Neural progenitor cell (in vitro differentiated cells): ENCODE measurements at places on chromosomes 5 and 9.

- DNase-seq: no peak
- H3K36me3 ChIP-seq: no peaks in the 10 kb centered on the region
Observed at GRCh38 chr9:78358329-78359051, 61.6 kb downstream of the PSAT1 start.

DNA sequence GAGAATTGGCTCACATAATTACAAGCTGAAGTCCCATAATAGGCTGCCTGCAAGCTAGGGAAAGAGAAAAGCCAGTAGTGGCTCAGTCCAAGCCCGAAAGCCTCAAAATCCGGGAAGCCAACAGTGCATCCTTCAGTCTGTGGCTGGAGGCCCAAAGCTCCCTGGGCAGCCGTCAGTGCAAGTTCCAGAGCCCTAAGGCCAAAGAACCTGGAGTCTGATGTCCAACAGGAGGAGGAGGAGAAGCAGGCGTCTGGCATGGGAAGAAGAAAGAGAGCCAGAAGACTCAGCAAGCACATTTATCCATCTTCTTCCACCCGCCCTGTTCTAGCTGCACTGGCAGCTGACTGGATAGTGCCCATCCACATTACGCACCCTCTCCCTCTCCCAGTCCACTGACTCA, 213.4 kb downstream of the GAS1 start:
- H3K4me3 ChIP-seq: no peak overlapping the region
- H3K27me3 ChIP-seq: no peaks in the 10 kb centered on the region
- no peak for DNase-seq
- no peaks in the 10 kb centered on the region for H3K36me3 ChIP-seq
- H3K27ac ChIP-seq: no peak overlapping the region
- no peaks in the 10 kb centered on the region for H3K4me1 ChIP-seq

- no peak overlapping the region for H3K4me3 ChIP-seq
- H3K36me3 ChIP-seq: no peaks in the 10 kb centered on the region
- H3K27me3 ChIP-seq: no peaks in the 10 kb centered on the region
- H3K27ac ChIP-seq: no peak overlapping the region
- no peak for DNase-seq
Observed at GRCh38 chr9:104844710-104845109, 80.8 kb downstream of the NIPSNAP3B start.

GRCh38 chr5:77898385-77898784, 122.2 kb upstream of the TBCA start:
- H3K36me3 ChIP-seq: no peaks in the 10 kb centered on the region
- H3K4me1 ChIP-seq: no peaks in the 10 kb centered on the region
- no peak overlapping the region for H3K27ac ChIP-seq
- H3K27me3 ChIP-seq: no peaks in the 10 kb centered on the region

- peaks cover 5% of the 10 kb centered on the region for H3K4me1 ChIP-seq
- DNase-seq: peak; percentile 82
- H3K27ac ChIP-seq: no peak within 1 kb of the TSS
- no peaks in the 10 kb centered on the region for H3K36me3 ChIP-seq
Observed at GRCh38 chr9:2621722-2622460, at the start of gene VLDLR. Gene VLDLR (plus strand): TSS chr9:2621787. CDS start chr9:2622190, 403 bp downstream.

DNA sequence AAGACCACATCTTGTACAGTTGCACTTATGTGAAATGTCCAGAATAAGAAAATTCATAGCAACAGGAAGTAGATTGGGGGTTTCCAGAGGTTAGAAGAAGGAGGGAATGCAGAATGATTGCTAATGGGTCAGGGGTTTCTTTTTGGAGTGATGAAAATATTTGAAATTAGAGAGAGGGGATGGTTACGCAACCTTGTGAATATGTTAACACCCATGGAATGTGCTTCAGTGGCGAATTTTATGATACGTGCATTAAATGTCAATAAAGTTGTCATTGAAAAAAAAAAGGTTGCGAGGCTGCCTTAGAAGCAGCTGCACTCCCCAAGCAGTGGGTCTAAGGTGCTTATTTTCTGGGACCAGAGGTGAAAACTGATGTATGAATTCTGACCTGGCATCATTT, 64.4 kb upstream of the SUB1 start:
- no peaks in the 10 kb centered on the region for H3K36me3 ChIP-seq
- DNase-seq: no peak
- H3K4me3 ChIP-seq: no peak overlapping the region
- H3K27me3 ChIP-seq: no peaks in the 10 kb centered on the region

DNA sequence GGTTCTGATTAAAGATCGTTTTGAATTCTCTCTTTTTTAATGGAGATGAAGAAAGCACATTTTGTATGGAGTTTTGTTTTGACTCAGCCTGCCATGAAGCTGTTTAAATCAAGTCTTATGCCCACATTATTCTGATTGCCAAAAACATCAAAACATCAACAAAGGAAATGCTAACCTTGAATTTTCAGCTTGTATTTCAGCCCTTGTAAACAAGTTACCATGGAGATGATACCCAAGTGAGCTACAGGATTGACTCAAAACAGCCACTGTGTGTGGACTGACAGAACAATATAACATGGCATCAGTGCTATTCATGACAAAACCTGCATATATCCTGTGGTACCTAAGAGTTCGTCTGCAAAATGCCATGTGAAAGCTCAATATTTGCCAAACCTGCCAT, 1581.0 kb downstream of the MAT2B start:
- H3K36me3 ChIP-seq: no peaks in the 10 kb centered on the region
- H3K27me3 ChIP-seq: no peaks in the 10 kb centered on the region
- no peak overlapping the region for H3K4me3 ChIP-seq
- peaks cover 17% of the 10 kb centered on the region for H3K4me1 ChIP-seq

GRCh38 chr9:74771672-74772071, 116.0 kb downstream of the TRPM6 start:
- H3K4me1 ChIP-seq: no peaks in the 10 kb centered on the region
- no peak overlapping the region for H3K4me3 ChIP-seq
- H3K27ac ChIP-seq: no peak overlapping the region
- H3K36me3 ChIP-seq: no peaks in the 10 kb centered on the region

- H3K27ac ChIP-seq: no peak overlapping the region
- no peak overlapping the region for H3K4me3 ChIP-seq
- H3K27me3 ChIP-seq: no peaks in the 10 kb centered on the region
- no peak for DNase-seq
Observed at GRCh38 chr9:72444435-72444834, 77.0 kb upstream of the TMC1 start.

- no peak for DNase-seq
- H3K36me3 ChIP-seq: no peaks in the 10 kb centered on the region
- H3K4me1 ChIP-seq: no peaks in the 10 kb centered on the region
- H3K27ac ChIP-seq: no peak overlapping the region
Observed at GRCh38 chr5:57816108-57816507, 333.5 kb upstream of the ACTBL2 start.

GRCh38 chr5:82984786-82985735, 92.1 kb downstream of the TMEM167A start:
- peaks cover 15% of the 10 kb centered on the region for H3K4me1 ChIP-seq
- no peak for DNase-seq
- H3K27ac ChIP-seq: no peak overlapping the region
- no peak overlapping the region for H3K4me3 ChIP-seq
- no peaks in the 10 kb centered on the region for H3K27me3 ChIP-seq

DNA sequence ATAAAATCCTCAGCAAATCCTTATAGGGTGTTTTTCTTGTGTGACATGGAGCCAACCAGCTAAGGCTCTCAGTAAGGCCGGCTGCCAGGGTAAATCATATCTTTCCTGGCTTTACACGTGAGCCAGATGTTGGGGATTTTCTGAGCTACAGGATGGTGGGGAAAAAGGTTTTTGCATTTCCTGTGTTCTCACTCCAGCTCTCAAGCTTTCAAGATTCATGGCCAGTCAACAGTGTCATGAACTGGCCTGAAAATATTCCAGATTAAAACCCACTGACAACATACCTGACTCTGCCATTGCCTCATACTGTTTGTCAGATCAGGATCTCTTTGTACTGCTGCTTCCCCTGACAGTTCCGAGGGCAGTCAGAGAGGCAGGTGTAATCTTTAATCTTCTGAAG, 306.9 kb downstream of the GLIS3 start:
- H3K27ac ChIP-seq: peak overlapping the region; percentile 48
- peaks cover 29% of the 10 kb centered on the region for H3K4me1 ChIP-seq
- H3K4me3 ChIP-seq: no peak overlapping the region
- H3K27me3 ChIP-seq: no peaks in the 10 kb centered on the region
- peaks cover 16% of the 10 kb centered on the region for H3K36me3 ChIP-seq
- DNase-seq: no peak

GRCh38 chr5:61754792-61755191, 422.7 kb downstream of the ZSWIM6 start:
- H3K27ac ChIP-seq: no peak overlapping the region
- no peaks in the 10 kb centered on the region for H3K27me3 ChIP-seq
- no peak overlapping the region for H3K4me3 ChIP-seq
- no peak for DNase-seq
- no peaks in the 10 kb centered on the region for H3K4me1 ChIP-seq

DNA sequence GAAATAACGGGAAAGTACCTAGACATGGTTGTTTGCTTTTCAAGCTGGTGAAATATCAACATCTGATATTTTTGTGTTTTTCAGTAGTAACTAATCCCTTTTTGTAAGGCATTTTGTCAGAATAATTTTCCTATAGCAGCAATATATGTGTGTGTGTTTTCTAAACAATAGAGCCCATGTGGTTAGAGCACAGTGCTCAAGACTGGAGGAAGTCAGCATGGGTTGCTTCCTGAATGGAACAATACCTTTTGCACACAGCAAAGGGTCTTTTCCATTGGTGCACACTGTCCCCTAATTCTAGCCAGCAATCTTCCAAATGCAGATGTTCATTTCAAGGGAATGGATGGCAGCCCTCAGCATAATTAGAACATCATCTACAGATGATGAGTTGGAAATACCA, 270.1 kb downstream of the AOPEP start:
- H3K27ac ChIP-seq: no peak overlapping the region
- no peaks in the 10 kb centered on the region for H3K36me3 ChIP-seq
- no peak for DNase-seq
- no peak overlapping the region for H3K4me3 ChIP-seq
- no peaks in the 10 kb centered on the region for H3K27me3 ChIP-seq

DNA sequence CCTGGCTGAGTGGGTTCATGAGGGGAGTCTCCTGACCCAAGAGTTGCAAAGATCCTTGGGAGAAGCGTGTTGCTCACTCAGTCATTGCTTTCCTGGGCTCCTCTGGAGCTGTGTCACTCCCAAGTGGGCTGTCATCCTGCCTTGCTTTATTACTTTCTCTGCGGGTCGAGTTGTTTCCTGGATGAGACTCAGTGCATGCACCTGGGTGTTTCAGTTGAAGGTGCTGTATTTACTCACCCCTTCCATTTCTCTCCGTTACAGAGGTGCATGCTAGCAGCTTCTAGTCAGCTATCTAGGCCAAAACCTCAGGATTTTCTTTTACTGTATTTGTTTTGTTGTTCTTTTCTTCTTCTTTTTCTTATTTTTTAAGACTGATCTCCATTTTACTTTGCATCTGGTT, 785.5 kb upstream of the EDIL3 start:
- no peaks in the 10 kb centered on the region for H3K4me1 ChIP-seq
- H3K4me3 ChIP-seq: no peak overlapping the region
- no peaks in the 10 kb centered on the region for H3K36me3 ChIP-seq
- H3K27ac ChIP-seq: no peak overlapping the region
- H3K27me3 ChIP-seq: no peaks in the 10 kb centered on the region

DNA sequence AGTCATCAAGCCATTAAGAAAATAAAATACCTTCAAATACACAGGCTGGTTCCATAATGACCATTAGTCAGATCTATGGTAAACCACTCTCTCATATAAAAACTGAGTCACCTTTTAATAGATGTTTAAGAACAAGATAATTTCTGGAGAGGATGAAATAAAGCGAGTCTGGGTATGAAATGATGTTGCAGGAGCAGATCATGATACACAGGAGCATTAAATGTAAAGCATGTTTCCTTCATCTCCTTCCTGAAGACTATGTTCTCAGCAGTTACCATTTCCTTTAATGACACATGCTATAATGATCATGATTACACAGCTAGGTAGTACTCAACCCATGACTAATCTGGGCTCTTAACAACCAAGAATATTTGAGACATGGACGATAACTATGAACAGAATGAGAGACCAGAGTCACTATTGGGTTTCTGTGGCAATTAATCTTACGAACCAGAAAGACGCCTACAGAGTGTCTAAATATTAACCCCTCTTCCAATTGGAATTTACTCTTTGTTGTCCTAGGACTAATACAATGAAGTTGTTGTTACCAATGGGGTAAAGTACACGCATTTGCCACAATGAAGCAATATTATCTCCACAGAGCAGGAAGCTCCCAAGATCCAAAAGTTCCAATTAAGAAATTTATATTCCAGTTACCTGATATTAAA, 105.6 kb downstream of the NR6A1 start:
- no peaks in the 10 kb centered on the region for H3K36me3 ChIP-seq
- DNase-seq: no peak
- no peak overlapping the region for H3K4me3 ChIP-seq
- no peaks in the 10 kb centered on the region for H3K27me3 ChIP-seq

- DNase-seq: no peak
- no peaks in the 10 kb centered on the region for H3K27me3 ChIP-seq
- H3K36me3 ChIP-seq: no peaks in the 10 kb centered on the region
- H3K27ac ChIP-seq: no peak overlapping the region
Observed at GRCh38 chr9:101571114-101571513, 23.7 kb downstream of the PPP3R2 start.

DNA sequence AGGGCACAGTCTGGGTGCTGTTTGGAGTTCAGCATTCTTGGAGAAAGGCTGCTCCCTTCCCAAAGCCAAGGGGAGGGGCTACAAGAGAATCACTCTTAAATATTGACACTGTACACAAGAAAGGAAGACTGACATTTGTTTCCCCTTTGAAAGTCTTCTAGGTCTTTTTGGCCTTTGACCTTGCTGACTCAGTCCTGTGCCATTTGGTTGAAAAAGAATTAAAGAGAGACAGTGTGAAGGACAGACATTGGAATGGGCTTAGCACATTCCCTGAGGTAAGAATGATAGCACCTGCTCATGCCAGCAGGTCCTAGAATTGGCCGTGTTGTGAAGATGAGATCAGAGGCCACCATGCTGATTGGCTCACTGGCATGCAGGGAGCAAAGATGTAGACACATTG, 271.4 kb upstream of the ZNF608 start:
- H3K4me3 ChIP-seq: no peak overlapping the region
- no peaks in the 10 kb centered on the region for H3K36me3 ChIP-seq
- no peak overlapping the region for H3K27ac ChIP-seq
- no peak for DNase-seq
- peaks cover 6% of the 10 kb centered on the region for H3K4me1 ChIP-seq
- no peaks in the 10 kb centered on the region for H3K27me3 ChIP-seq

GRCh38 chr5:113232667-113233066, 202.1 kb downstream of the TSSK1B start:
- H3K27ac ChIP-seq: no peak overlapping the region
- peaks cover 6% of the 10 kb centered on the region for H3K4me1 ChIP-seq
- no peak for DNase-seq
- no peaks in the 10 kb centered on the region for H3K36me3 ChIP-seq
